Right atrium auricular region (tissue), 2 donors: ENCODE measurements at places on chromosomes 4 and X.

DNA sequence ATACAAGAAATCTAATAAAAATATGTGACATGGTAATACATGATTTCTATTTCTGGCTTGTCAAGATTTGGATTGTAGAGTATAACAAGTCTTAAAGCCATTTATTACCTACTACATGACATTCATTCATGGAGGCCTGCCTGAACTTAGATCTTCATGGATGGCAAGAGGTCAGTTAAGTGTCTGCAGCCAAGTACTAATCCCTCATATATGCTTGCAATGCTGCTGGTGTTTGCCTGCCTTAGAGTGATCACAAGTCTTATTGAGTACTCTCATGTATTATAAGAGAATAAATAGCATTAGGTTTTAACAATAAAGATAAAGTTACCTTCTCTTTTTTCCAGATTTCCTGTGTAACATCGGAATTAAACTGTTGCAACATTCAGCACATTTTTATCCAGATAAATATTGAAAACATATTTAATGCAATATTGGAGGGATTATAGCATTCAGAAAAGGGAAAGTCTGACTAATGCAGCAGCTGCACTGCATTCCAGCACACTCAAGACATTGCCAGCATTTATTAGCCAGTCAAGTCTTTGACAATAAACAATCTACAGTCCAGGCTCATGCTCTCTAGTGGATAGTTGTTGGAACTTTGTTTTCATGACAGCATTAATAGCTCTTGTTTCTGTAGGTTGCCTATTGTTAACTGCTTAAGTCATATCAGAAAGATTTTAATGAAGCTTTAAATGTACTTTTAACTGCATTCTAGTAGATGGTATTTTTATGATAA, 737.1 kb downstream of the FAT4 start:
- DNase-seq, result no peak

GRCh38 chrX:40174001-40174853, 76.5 kb upstream of the BCOR start:
- no peak for DNase-seq

DNA sequence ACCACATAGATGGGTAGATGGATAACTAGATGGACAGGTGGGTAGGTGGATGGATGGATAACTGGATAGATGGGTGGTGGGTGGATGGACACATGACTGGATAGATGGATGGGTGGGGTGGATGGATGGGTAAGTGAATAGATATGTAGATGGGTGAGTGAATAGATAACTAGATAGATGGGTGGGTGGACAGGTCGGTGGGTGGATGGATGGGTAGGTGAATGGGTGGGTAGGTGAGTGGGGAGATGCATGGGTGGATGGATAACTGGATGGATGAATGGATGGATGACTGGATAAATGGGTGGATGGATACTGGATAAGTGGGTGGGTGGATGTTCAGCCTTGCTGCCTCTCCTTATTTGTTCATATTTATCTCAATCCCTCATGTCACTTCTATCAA, 52.1 kb upstream of the MTNR1A start:
- DNase-seq, result no peak

DNA sequence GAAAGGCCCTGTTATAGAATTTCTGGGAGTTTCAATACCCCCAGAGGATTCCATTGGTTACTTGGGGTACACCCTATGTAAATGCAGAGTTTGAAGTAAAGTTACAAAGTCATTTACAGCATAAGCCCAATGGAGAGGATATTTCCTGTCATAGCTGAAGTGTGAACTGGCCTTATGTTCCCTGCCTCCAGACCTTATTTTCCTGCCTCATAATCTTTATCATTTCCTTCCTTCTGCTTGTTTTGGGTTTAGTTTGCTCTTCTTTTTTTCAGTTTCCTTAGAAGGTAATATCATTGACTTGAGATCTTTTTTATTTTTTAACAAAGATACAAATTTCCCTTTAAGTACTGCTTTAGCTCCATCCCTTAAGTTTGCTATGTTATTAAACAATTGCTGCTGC, 85.4 kb downstream of the PPEF1 start:
- DNase-seq, result no peak

- no peak for DNase-seq
Measured at GRCh38 chr4:3637326-3638016, 105.2 kb upstream of the LRPAP1 start.
